ENCODE measurements at places on chromosomes 16 and 17.

GRCh38 chr17:72530454-72530853 lies 409.6 kb downstream of the SOX9 start:
- no peak for DNase-seq

DNA sequence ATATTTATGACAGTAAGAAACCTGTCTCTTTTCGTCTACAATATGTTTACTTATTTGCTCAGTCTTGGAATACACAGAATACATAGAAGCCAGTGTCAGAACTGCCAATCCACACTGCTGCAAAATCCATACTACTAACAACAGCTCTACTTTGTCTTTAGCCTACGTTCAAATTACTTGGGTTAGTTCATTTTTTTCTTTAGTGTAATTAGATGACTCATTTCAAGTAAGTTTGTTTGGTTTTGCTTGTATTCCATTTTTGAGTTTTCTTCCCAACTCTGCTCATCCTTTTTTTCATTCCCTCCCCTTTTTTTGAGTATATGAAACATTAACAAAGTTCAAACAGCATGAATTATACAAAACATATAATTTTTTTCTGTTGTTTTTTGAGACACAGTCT lies 16.9 kb downstream of the CMC2 start:
- no peak for DNase-seq

- DNase-seq, result no peak
These were observed 1.8 kb downstream of the ZNF23 start for GRCh38 chr16:71460236-71460635.

- DNase-seq, result no peak
These were observed 26.6 kb downstream of the LIG3 start for GRCh38 chr17:35006961-35007360.

- no peak for DNase-seq
These were observed 158.8 kb downstream of the AATF start for GRCh38 chr17:37107406-37108083.

GRCh38 chr17:4509401-4509800 lies 10.7 kb downstream of the SPNS2 start:
- no peak for DNase-seq

GRCh38 chr16:77868478-77868877 lies 80.1 kb downstream of the VAT1L start:
- no peak for DNase-seq

DNA sequence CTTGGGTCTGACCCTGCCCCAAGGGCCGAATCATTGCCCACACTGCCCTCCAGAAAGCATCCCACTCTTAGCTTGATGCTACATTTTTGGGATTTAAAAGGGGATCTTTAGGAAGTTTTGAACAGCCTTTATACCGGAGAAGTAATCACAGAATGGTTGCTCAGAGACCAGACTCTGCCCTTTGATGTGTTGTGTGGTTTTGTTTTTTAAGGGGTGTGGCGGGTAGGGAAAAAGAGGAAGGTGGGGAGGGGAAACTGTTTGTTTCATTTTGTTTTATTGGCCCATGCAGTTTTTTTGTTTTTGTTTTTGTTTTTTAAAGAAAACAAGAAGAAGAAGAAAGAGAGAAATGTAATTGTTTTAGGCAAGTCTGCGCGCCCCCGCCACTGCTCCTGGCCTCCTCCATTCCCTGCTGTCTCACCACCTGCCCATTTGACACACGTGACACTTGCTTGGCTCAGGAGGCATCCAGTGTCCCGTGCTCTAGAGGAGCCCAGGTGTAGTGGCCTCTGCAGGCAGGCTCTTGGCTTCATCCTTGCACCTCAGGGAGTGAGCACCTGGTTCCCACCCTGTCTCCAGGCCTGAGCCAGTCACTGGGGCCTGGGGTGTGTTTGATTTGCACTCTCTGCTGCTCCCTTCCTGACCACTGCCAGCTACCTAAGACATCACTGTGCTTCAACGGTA lies 35.7 kb downstream of the GNAO1 start:
- DNase-seq, result no peak

DNA sequence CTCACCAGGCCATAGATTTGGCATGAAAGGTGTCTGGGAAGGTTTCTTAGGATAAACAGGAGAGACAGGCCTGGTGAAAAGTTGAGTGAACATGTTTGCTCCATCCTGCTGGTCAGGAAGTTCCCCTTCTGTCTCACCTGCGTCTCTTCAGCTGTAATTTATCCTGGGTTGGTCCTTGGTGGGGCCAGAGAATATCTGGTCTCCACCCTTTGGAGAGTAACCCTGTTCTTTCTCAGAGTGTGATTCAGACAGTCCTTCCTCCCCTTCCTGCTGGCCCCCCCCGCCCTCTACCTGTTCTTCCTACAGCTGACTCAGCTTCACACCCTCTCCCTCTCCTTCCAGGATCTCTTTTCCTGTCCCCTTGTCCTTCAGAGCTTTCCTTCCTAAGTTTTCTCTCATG lies 17.1 kb downstream of the MINK1 start:
- no peak for DNase-seq

Measured in NK-92 treated with Interleukin-12 subunit alpha and Interleukin-12 subunit beta, amount 100 ng/mL, for 24 hours (cell line).